RPMI7951 (cell line): ENCODE measurements at places on chromosomes 6 and 20. TPM values are rescaled to one million over a fixed set of nuclear protein-coding genes. Genes with fewer than 3 reads are reported as not detected.

- no peak for DNase-seq
Observed at GRCh38 chr20:301886-302848, 4.8 kb downstream of the ZCCHC3 start.

GRCh38 chr6:39314273-39314795 lies at the start of gene KCNK17:
TSS of gene KCNK17 (minus strand) at chr6:39314419. CDS start at chr6:39314320, 99 bp downstream.
- no peak for DNase-seq

GRCh38 chr6:147738516-147739162 lies 230.1 kb downstream of the SAMD5 start:
- DNase-seq = no peak

Gene NMBR
- total RNA-seq = not detected in 2 replicates

- DNase-seq = peak; percentile 56
Observed at GRCh38 chr6:158321960-158322359, 9.7 kb downstream of the TULP4 start.

DNA sequence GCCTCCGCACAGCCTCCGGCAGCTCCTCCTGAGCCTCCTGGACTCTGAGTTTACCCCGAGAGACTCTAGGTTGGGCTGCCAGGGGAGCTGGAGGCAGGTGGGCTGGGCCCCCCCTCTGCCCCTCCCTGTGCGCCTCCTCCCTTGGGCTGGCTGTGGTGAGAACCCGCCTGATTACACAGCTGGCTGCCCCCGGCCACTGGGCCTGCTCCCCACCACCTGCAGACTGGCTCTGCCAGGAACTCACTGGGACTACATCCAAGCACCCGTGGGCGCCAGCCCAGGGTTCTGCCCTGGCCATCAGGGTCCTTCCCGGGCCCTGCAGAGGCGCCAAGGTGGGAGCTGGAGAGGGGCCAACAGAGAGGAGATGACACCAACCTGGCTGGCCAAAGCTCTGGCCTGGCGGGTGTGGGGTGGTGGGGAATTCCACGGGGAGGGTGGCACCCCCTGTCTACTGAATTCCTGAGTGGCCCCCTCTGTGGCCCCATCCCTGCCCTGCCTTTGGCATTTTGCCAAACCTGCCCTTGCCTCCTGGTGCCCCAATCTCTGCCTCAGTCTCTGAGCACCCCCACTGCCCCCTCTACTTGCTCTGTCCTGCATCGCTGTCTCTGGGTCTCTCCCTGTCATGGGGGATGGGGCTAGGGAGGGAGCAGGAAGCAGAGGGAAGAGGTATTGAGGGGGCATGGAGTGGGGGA lies 21.9 kb upstream of the CDH22 start:
- DNase-seq = no peak

Gene SAPCD1
- total RNA-seq = 0.72 and 2.7 TPM in 2 replicates

DNA sequence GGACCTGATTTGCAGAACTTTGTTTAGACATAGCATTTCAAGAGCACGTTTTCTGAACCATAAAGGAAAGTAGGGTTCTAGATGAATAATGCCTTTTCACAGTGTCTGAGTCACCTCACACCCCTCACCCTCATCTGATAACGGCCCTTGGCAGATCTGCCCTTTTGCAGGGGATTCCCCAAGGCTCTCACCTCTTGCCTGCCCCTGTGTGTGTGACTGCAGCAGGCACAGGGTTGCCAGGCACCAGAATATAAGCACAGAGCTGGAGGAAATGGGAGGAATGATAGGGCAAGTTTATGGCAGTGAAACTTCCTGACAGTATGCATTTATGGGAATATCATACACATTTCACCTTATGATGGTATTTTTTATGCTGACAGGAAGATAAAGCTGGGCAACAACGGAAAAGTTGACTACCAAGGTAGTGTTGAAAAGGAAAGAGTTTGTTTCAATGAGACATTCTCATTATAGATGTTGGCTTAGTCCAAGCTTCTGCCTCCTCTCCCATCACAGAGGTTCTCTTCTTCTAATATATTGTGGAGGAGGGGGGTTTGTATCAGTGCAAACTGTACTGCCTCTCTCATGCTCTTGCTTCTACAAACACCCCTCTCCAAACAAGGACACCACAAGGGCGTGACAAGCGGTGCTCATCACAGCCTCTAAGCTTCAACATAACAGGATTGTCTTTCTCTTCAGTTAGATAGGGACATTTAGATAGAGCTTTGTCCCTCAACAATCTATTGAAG lies 101.5 kb upstream of the BACH2 start:
- DNase-seq = peak; percentile 70

Gene DEFB123
- not detected in 2 replicates for total RNA-seq

DNA sequence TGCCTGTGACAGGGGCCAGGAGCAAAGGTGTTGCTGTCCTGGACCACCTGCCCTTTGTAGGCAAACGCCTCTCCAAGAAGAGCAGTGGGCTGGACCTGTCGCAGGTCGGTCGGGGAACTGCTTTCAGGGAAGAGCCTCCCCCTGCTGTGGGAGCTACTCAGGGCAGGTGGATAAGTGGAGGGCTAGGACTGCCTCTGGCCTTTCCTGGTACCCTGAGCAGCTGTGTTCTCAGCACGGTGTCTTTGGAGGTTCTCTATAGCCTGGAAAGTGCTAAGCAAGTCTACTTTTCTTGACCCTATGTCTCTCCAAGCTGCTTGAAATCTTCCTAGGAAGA lies 35.0 kb downstream of the BPIFB1 start:
- DNase-seq = no peak

DNA sequence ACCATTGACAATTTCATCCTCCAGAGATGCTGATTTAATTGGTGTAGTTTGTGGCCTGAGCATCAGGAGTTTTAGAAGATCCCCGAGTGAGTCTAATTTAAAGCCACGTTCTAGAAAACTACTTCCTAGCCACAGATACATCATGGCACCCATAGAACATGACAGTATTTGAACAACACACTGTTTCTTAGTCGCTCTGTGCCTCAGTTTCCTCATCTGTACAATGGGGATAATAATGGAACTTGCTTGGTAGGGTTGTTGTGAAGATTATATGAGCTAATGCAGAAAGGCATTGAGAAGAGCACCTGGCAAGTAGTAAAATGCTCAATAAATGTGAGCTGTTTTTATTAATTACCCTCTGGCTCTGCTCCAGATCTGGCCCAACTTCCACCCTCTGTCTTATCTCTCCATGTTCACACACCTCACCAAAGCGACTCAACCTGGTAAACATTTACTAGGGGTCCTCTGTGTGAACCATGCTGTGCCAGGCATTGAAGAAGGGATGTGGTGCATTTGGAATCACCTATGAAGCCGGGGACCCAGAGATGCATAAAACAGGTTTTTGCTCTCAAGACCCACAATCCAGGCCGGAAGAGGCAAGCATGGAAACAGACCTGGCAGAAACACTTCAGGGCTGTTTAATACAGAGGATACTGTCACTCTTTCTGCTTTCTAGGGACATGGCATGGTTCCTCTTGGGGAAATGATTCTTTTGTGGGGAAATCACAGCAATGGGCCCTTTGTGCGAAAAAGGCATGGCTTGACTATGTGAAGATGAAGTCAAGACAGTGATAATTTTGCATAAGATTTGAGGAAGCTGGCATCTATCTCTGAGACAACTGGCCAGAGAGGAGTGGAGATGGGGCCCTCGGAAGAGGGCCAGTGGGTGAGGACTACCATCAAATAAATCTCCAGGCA lies 16.2 kb upstream of the MRPS18A start:
- DNase-seq = no peak
